ENCODE measurements at places on chromosomes 7 and 10. TPM values are rescaled to one million over a fixed set of nuclear protein-coding genes. Genes with fewer than 3 reads are reported as not detected.

DNA sequence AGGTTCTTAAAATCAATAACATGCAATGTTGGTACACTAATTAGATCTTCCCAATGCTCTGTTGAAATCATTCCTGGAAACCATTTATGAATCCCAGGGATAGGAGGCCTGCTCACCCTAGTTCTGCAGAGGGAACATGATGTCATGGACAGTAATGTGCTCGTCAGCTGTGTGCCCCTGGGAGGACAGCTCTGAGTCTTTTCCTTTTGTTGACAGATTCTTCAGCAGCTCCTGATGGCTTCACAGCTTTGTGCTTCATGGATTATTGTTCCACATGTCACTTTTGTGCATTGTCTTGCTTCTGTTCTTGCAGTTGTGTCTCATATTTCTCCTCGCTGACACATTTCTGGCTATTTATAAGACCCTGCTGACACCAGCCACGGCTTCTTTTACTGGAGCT lies 367.5 kb downstream of the CCSER2 start:
- no peak overlapping the region for H3K4me3 ChIP-seq
- DNase-seq: no peak
- no peaks in the 10 kb centered on the region for H3K4me1 ChIP-seq

Gene FAM237B
- total RNA-seq: not detected

DNA sequence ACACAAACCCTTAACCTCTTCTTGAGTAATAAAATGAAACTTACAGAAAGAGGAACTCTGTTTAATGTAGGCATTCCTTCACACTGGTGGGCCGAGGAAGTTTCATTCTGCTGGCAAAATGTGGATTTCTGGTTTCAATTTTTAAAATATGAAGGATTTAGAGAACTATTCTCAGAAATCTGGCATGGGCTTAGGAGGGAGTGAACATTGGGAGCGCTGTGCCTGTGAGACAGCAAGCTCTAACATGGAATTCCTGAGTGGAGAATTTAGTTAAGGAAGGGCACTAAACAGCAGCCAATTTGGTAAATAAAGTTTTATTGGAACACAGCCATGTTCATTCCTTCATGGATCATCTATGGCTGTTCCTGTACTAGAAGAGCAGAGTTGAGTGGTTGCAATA lies 751.8 kb upstream of the IGFBP3 start:
- no peak for DNase-seq
- no peaks in the 10 kb centered on the region for H3K27me3 ChIP-seq
- no peaks in the 10 kb centered on the region for H3K36me3 ChIP-seq
- H3K4me1 ChIP-seq: no peaks in the 10 kb centered on the region

GRCh38 chr10:118504467-118505205 lies 90.8 kb downstream of the PRLHR start:
- no peaks in the 10 kb centered on the region for H3K4me1 ChIP-seq
- no peak overlapping the region for H3K27ac ChIP-seq
- H3K27me3 ChIP-seq: peaks cover 4% of the 10 kb centered on the region
- no peak overlapping the region for H3K4me3 ChIP-seq
- no peak for DNase-seq

DNA sequence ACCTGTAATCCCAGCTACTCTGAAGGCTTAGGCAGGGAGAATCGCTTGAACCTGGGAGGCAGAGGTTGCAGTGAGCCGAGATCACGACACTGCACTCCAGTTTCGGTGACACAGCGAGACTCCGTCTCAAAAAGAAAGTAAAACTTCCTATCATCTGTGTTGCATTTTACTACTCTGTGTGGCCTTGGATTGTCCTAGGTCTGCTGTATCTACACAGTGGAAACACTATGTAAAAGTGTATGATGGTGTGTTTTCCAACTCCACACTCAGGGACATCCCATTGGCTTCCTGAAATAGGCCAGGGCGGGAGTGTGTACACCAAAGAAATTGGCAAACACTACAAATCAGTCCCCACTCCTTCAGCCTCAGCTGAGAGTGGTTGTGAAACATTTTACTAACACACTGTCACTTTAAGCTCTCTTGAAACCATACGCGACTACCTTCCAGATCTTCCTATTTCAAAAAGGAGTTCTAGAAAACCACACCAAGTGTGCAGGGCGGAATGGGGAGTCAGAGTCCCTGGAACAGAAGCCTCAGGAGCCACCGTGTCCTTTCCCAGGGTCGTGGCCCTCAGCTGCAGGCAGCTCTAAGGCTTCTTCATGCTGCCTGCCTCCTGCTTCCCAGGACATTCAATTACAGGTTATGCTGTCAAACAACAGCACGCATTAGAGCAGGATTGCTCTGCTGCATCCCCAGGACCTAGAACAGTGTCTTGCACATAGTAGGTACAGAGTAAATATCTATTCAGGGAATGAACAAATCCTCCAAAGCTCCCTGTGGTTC lies 275.4 kb downstream of the PARD3 start:
- H3K36me3 ChIP-seq: no peaks in the 10 kb centered on the region
- H3K27ac ChIP-seq: no peak overlapping the region
- H3K4me3 ChIP-seq: no peak overlapping the region
- H3K27me3 ChIP-seq: no peaks in the 10 kb centered on the region
- H3K4me1 ChIP-seq: peaks cover 10% of the 10 kb centered on the region

Data from activated T-helper 2 cell treated with anti-CD3 and anti-CD28 coated beads, Interferon-gamma antibody, Interleukin-2, Interleukin-4, amounts not matched to agents 10 μg/mL and 5 μg/mL and 100 μg/mL, durations not matched to agents 14 hours and 24 hours and 36 hours (primary cell).